ENCODE measurements at places on chromosomes 2 and 18. TPM values are rescaled to one million over a fixed set of nuclear protein-coding genes. Genes with fewer than 3 reads are reported as not detected.

L3MBTL4 gene
- 14.0 TPM for total RNA-seq

LOXHD1 gene
- total RNA-seq: 0.83 TPM

UGT1A3 gene
- total RNA-seq: not detected

TMEM247 gene
- not detected for total RNA-seq

LRRTM1 gene
- not detected for total RNA-seq

GRCh38 chr18:79195716-79196683, 126.8 kb downstream of the ATP9B start:
- H3K4me3 ChIP-seq: no peak overlapping the region
- H3K36me3 ChIP-seq: no peaks in the 10 kb centered on the region
- no peaks in the 10 kb centered on the region for H3K27me3 ChIP-seq
- H3K4me1 ChIP-seq: no peaks in the 10 kb centered on the region

DNA sequence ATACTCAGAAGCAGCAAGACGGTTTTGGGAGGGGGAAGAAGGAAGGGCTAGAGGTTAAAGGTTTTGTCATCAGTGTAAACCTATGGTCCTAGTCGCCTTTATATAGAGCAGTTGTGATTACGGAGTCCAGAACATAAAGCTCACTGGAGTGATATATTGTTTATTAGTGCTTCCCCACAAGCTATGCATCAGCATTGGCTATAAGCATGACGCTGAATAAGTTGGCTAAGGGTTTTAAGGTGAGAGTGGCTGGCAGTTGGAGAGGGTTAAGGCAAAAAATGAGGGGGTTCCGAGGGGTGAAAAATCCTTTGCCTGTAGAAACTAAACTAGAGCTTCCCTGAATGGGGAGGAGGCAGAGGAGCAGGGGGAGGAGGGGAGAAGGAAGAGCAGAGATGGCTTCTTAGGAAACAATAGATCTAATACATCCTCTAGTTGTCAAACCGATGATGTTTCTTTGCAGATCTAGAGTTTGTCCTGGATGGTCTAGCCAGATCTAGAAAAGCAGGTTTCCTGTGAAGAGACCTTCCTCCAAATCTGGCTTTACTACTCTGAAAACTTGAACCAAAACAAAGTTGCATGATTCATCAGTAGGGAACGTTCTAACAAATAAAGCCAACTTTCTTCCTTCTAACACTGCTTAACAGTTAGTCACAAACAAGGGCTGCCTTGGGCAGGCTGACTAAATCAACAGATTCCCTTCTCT, 2.5 kb downstream of the KLF7 start:
- H3K27ac ChIP-seq: peak overlapping the region; percentile 99
- DNase-seq: peak; percentile 50
- no peaks in the 10 kb centered on the region for H3K27me3 ChIP-seq
- H3K4me1 ChIP-seq: peaks cover 10% of the 10 kb centered on the region
- H3K4me3 ChIP-seq: peak overlapping the region; percentile 78

GRCh38 chr18:29191263-29191662, 1014.3 kb upstream of the CDH2 start:
- H3K27me3 ChIP-seq: no peaks in the 10 kb centered on the region
- no peaks in the 10 kb centered on the region for H3K36me3 ChIP-seq
- no peak overlapping the region for H3K4me3 ChIP-seq

DNA sequence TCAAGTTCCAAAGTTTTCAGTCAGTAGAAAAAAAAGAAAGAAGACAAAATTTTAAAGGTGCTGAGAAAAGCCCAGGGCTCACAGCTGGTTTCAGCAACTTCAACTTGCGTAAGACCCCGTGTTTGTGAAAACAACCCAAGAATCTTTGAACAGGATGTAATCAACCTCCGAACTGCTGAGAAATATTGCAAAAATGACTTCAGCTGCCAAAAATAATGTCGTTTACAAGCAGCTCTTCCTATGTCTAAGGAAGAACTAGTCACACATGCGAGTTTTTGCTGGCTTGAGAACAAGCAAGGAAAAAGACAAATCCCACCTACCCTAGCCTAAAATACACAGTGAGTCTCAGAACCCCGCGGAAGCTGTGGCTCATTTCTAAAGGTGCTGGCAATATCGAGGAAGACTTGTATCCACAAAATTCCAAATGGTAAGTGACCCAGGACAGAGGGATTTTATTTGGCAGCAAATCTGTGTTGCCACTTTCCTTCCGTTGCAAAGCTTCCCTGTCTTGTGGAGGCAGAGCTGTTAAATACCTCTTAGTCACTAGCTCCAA, 59.8 kb upstream of the SLC8A1 start:
- no peaks in the 10 kb centered on the region for H3K36me3 ChIP-seq
- H3K27me3 ChIP-seq: no peaks in the 10 kb centered on the region
- no peak overlapping the region for H3K4me3 ChIP-seq
- no peak for DNase-seq
- H3K4me1 ChIP-seq: no peaks in the 10 kb centered on the region

DNA sequence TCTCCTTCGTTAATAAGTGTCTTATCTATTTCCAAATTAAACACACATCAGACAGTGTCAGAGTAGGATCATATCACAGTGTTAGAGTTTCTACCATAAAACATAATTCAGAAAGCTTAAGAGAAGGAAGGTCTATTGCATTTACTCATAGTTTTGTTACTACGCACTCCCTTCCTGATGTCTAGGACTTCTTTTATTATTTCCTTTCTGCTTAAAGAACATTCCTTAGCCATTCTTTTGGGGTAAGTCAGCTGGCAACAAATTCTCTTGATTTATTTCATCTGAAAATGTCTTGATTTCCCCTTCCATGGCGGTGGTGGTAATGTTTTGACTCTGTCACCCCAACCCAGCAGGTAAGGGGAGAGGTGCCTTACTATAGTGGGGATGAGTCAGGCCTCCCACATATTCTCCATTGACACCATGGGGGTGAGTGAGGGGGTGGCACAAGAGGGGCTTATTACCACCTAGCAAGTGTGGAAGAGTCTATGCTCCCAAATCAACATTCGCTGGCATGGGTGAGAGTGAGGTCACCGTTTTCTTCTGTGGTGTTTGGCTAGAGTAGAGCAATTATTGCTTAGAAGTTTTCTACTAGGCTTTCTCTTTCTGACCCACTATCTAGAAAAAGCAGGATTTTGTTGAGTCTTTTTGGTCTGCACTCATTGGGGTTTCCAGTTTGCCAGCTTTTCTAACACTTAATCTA, 29.9 kb downstream of the ABCB11 start:
- no peak for DNase-seq
- no peaks in the 10 kb centered on the region for H3K36me3 ChIP-seq
- H3K27me3 ChIP-seq: no peaks in the 10 kb centered on the region
- no peaks in the 10 kb centered on the region for H3K4me1 ChIP-seq

GRCh38 chr2:124283096-124283495, 258.0 kb downstream of the CNTNAP5 start:
- DNase-seq: no peak
- no peaks in the 10 kb centered on the region for H3K36me3 ChIP-seq
- H3K4me3 ChIP-seq: no peak overlapping the region
- no peaks in the 10 kb centered on the region for H3K4me1 ChIP-seq

GRCh38 chr2:43460174-43460546, 135.7 kb downstream of the THADA start:
- no peak overlapping the region for H3K27ac ChIP-seq
- peaks cover 8% of the 10 kb centered on the region for H3K4me1 ChIP-seq
- no peak for DNase-seq

- no peak for DNase-seq
- no peaks in the 10 kb centered on the region for H3K27me3 ChIP-seq
- H3K36me3 ChIP-seq: no peaks in the 10 kb centered on the region
- H3K27ac ChIP-seq: no peak overlapping the region
- no peak overlapping the region for H3K4me3 ChIP-seq
Measured at GRCh38 chr18:36338403-36338933, 41.0 kb downstream of the FHOD3 start.

DNA sequence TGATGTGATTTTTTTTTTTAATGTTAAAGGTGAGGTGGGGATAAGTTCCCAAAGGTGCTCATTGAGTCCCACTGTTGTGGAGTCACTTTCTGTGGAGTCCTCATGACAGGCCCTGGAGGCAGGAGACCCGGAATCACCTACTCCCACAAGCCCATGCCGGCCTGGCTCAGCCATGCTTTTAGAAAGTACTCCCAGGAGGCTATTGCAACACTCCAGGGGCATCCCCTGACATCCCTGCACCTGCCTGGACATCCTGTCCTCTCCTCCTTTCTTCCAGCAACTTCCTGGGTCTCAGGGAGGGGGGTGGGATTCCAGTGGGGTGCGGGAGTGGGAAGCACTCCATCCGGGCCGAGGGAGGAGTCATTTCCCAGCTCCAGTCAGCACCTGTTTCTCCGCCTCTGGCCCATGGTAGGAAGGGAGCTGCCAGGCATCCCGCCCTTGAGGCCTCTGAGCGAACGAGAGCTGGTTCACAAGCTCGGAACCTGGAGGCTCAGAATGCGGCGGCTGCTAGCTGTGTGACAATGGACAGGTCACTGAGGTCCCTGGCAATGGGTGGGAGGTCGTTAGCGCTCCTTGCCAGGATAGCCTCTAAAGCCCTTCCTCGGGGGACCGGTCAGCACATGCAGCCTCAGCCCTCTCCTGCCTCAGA, 163.9 kb upstream of the ID2 start:
- no peak for DNase-seq
- H3K27me3 ChIP-seq: no peaks in the 10 kb centered on the region
- H3K4me3 ChIP-seq: no peak overlapping the region
- no peak overlapping the region for H3K27ac ChIP-seq

DNA sequence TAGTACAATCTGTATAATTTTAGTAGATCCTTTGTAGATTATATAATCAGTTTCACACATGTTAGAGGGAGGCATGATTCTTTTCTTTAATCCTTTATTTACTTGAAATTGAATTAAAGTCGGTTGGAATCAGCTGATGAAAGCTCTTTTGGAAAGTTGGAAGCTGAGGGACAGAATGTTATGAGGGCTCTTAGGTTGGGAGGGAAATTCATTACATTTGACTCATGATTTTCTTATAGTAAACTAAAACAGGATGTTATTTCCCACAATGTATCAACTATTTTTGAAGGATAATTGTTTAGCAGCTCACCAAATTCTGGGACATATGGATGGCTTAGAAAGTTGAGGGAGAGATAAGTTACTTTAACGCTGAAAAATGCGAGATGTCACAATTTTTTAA, 52.7 kb upstream of the TMEFF2 start:
- H3K4me1 ChIP-seq: no peaks in the 10 kb centered on the region
- H3K27ac ChIP-seq: no peak overlapping the region
- H3K36me3 ChIP-seq: no peaks in the 10 kb centered on the region
- H3K4me3 ChIP-seq: no peak overlapping the region
- DNase-seq: no peak

All from Peyer's patch (tissue), 4 donors.